Type B pancreatic cell (in vitro differentiated cells): ENCODE measurements at places on chromosomes 2 and 18. TPM values are rescaled to one million over a fixed set of nuclear protein-coding genes. Genes with fewer than 3 reads are reported as not detected.

Gene DYNAP
- not detected in 2 replicates for total RNA-seq

DNA sequence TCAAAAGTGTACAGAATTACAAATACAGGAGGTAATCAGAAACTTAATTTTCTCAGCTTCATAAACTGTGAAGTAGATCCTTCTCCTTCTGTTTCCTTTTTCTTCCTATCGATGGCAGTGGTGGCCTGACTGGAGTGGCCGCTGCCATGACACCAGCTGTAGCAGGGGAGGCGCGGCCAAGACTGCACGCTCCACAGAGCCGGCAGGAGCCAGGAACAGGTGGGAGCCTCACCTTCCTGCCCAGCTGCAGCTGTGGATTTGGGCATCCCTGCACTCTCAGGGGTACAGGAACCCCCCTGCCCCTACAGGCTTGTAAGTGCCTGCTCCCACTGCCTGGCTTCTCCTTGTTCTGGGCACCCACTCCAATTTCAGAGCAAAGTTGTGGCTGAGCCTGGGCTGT, 76.1 kb downstream of the EPB41L3 start:
- no peak for DNase-seq
- no peak overlapping the region for H3K4me3 ChIP-seq
- no peaks in the 10 kb centered on the region for H3K27me3 ChIP-seq
- H3K4me1 ChIP-seq = peaks cover 7% of the 10 kb centered on the region
- H3K27ac ChIP-seq = no peak overlapping the region

DNA sequence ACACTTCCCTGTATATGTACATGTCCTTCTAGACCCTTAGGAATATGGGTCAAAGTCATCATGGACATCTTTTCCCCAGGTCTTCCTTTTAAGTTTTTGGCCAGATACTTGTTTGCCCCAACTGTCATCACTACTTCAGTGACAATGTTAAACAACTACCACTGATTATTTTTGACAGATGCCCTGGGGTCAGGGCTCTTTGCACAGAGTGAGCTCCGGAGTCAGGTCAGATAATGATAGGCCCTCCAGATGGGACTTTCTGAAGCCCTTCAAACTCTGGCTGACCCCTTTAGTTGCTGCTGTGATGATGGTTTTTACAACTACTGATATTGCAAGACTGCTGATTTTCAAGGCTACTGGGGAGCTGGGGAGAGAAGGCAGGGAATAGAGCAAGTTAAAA, 449.4 kb upstream of the HS6ST1 start:
- no peak overlapping the region for H3K27ac ChIP-seq
- H3K36me3 ChIP-seq = no peaks in the 10 kb centered on the region
- no peaks in the 10 kb centered on the region for H3K4me1 ChIP-seq
- H3K4me3 ChIP-seq = no peak overlapping the region
- peaks cover 6% of the 10 kb centered on the region for H3K27me3 ChIP-seq

- DNase-seq = no peak
- peaks cover 4% of the 10 kb centered on the region for H3K36me3 ChIP-seq
- H3K27ac ChIP-seq = no peak overlapping the region
- no peak overlapping the region for H3K4me3 ChIP-seq
- H3K27me3 ChIP-seq = no peaks in the 10 kb centered on the region
These were observed 90.9 kb downstream of the LYPD6B start for GRCh38 chr2:149129433-149129832.

DNA sequence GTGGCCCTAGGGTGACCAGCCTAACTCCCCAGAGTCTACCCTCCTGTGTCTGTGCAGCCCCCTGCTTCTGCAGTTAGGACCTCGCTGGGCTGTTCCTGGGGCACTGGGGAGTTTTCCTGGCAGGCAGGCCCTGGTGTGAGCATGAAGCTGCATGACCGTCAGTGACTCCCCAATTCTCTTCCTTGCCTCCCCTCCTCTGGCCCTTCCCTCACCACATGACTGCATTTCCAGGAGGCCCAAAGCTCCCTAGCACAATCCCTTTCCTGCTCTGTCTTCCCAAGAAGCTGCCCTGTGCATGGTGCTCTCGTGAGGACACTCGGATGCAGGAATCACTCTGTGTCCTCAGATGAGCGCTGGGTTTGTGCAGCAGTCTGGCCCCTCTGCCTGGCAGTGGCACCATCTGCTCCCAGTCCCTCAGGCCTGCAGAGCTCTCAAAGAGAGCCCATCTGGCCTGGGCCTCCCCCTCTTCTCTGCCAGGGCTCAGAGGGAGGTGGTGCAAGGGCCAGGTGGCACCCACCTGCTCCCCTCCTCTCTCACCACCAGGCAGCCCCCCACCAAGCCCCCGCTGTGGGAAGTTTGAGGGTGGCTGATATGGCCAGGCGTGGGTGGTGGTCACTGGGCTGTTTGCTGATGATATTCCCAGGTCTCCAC, 125.6 kb upstream of the HS6ST1 start:
- H3K36me3 ChIP-seq = no peaks in the 10 kb centered on the region
- no peak overlapping the region for H3K27ac ChIP-seq
- H3K4me3 ChIP-seq = no peak overlapping the region
- DNase-seq = peak; percentile 65

DNA sequence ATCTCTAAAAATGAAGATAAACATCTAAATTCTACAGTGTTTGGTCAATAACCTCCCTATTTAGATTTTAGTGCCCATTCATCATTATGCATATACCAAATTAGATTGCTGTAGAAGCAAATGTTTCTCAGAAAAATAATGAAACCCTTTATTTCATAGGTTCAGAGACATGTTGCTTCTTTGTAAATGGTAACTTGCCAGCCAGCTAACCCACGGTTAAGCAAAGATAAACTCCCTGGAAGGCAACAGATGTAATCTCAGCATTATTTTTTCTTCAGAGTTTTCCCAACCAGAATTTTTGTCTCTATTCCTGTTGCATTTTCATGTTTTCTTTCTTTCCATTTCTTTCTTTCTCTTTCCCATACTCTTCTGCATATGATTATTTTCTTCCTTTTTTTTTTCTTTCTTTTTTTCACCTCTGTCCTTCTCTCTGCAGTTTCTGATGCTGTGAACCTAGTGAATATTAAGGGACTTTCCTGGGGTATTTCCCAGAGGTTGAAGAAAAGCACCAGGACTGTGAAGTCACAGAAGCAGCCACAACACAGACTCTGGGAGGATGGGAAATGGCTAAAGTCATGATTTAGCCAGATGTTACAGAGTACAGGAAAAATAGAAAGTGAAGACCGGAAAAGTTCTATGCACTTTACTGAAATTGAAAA, 50.0 kb upstream of the DSG1 start:
- H3K36me3 ChIP-seq = no peaks in the 10 kb centered on the region
- peaks cover 13% of the 10 kb centered on the region for H3K4me1 ChIP-seq
- H3K27me3 ChIP-seq = no peaks in the 10 kb centered on the region
- H3K27ac ChIP-seq = no peak overlapping the region
